Activated effector memory CD4-positive, alpha-beta T cell treated with anti-CD3 and anti-CD28 coated beads, Interleukin-2, amount 50 U/mL, for 16 hours (primary cell): ENCODE measurements at places on chromosomes 16 and 17.

- DNase-seq: no peak
Observed at GRCh38 chr16:51922476-51922875, 624.5 kb downstream of the TOX3 start.

DNA sequence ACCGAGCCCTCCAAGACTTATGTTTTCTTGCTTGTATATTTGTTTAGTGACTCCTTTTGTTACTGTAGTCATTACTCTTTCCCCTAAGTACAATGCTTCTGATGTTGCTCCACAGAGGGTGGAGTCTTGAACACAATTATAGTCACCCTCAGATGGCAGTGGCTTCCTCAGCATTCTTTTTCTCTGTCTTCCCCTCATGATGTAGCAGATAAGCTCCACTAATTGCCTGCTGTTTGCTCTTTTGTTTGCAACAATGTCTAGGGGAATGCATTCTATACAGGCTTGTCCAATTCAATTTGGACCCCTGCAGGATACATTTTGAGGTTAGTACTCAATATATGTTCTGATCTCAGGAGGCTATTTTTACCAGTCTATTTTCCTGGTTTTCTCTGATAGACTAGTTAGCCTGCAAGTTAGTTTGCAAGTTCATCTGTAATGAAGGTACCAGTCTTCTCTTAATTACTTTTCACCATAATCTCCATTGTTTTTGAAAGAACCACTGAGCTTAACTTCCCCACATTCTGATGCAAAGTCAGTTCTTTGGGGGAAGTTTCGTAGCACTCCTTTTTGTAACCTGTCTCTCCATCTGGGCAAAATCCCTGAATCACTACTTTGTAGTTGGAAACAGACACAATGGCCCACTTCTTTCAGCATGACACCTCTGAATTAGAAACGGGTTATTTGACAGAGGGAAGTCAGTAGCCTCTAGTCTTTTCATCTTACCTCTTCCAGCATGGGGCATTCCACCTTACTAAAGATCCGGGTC lies 1509.2 kb downstream of the CDH11 start:
- DNase-seq: no peak

DNA sequence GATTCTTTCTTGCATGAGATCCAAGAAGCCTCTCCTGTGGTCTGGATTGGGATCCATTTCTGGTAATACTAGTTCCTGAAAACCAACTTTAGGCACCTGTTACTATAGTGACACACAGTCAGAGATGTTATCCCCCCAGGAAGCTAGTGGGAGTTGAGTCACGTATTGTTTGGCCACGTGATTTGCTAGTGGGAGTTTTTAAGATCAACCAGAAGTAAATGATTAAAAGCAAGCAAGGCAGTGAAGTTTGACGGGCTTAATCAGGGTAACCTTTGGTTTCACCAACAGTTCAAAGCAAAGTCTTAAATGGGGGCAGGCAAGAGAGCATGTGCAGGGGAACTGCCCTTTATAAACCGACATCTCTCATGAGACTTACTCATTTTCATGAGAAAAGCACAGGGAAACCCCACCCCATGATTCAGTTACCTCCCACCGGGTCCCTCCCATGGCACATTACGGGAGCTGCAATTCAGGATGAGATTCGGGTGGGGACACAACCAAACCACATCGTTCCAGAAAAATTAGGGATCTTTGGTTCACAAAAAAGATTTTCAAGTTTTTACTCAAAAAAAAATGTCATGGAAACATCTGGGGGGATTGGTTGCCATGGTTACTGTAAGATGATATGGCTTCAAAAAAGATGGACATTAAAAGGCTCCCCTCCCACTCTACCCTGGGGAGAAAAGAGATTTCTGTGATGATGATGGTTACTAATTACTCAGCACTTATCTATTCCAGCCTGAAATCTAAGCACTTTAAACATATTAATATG lies 483.1 kb upstream of the ERCC4 start:
- DNase-seq: no peak

- DNase-seq: no peak
Observed at GRCh38 chr16:104355-104754, 26.3 kb downstream of the MPG start.

DNA sequence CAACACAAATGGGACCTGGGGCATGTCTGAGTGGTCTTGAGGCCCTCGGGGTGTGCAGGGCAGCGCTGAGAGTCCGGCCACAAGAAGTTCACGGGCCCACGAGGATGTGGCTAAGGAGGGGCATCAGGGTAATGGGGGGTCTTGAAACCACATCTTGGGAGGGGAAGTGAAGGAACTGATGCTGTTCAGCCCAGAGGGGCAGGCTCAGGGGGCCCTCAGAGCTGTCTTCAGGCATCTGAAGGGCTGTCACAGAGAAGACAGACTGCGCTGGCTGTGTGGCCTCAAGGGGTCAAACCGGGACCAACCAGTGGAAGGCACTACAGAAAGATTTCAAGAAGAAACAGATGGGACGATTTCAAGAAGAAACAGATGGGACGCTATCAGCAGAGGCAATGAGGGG lies 45.1 kb downstream of the ZNF423 start:
- no peak for DNase-seq

- DNase-seq: no peak
Observed at GRCh38 chr17:68675723-68676122, 74.6 kb upstream of the FAM20A start.

GRCh38 chr17:67216578-67217320 lies 28.2 kb downstream of the HELZ start:
- DNase-seq: no peak

DNA sequence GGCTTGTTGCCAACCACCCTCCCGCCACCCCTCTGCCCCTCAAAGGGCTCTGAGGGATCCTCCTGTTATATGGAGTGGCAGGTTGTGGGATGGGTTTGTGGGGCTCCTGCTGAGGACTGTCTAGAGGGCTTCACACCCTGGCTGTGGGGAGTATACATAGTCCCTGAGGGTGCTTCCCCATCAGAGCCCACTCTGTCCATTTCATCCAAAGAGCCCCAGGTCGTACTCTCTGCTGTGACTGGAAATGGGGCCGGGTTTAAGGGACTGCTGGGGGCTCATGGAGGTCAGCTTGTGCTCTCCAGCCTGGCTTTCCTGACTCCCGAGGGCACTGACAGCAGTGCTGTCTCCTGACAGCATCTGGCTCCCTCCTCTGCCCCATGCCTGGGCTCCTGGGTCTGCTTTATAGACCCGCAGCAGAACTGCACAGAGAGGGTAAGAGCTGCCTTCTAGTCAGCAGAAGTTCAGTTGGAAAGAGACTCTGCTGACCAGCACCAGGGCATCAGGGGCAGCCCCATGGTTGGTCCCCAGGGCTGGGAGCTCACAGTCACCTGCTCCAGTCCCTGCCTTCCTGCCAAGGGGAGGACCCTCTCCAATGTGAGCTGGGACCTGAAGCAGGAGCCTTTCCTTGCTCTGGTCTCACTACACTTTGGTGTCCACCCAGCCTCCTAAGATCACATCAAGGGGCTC lies 17.8 kb upstream of the TNS4 start:
- DNase-seq: peak; percentile 61

DNA sequence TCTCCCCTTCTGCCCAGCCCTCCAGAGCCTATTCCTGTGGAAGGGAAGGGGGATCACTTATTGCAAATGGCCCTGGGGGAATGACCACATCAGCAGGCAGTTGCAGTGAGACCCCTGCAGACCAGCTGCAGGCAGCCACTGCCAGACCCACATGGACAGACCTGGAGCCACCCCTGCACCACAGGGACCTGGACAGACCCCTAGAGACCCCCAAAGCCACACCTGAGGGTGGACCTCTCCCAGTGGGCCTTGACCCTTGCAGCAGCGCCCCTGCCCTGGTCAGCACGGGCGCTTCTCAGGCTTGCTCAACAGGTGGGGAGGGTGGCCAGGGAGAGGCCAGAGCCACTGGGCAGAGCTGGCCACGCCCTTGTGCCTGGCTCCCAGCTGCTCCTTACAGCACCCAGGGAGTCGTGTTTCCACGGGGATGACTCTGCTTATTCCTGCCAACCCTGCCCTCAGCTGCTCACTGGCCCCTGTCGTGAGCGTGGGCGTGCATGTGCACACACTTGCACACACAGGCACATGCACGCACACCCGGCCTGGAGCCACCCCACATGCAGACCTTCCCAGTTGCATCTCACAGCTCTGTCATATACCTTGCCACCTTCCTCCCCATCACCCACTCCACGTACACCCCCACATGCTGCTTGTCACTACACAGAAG lies 1.3 kb upstream of the SCN4A start:
- DNase-seq: no peak

DNA sequence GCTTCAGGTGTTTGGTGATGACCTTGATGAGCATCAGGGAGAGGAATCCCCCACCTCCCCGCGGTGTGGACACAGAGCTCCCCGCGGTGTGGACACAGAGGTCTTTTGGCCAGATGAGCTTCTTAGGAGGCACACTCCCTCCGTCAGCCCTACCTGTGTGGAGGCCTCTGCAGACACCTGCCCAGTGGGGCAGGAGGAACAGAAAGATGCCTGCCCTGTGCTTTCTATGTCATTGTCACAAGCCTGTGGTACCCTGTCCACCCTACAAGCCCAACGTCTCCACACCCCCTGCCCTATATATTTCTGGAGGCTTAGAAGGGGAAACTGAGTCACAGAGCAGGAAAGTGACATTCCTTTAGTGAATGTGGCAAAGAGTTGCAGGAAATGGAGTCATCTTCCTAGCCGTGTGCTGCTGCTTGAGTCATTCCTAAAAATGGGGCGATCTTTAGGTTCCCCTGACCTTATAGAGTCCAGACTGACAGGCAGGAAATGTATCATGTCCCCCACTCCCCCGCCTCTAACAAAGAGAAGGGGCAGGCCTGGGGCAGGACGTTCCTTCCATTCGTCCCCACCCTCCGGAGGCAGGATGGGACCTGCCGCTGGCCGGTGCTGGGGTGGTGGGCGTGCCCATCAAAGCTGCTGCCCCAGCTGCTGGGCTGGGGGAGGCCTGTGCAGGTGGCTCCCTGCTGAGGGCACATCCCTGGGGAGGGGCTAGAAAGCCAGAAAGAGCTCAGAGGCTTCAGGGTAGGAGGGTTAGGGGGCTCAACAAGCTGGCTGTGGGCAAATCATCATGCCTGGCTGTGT lies 1.0 kb upstream of the C16orf74 start:
- no peak for DNase-seq

- DNase-seq: no peak
Observed at GRCh38 chr17:39549747-39550573, 57.8 kb downstream of the NEUROD2 start.

- no peak for DNase-seq
Observed at GRCh38 chr17:28515518-28515917, 9.4 kb downstream of the FOXN1 start.

DNA sequence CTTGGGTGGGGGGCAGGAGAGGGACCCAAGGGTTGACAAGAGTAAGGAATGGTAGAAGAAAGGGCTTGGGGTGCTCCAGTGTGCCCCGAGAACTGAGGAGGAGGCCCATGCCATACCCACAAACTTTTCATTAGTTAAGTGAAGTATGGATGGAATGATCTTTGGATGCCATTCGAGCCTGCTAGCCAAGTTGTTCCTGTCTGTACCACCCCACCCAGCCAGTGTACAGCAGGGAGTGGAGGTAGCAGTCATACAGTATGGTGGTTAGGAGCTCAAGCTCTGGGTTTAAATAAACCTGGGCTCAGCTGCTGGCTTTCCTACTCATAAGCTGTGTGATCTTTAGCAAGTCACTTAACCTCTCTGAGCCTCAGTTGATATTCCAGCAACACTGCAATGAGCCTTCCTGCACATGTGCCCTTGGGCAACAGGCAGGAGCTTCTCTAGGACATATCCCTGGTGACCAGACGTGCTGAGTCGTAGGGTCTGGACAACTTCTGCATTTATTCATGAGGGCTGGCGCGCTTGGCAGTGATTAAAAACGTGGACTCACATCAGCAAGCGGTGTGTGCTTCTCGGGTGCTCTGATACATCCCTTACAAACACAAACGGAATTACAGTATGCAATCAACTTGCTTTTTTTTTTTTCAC lies 22.9 kb downstream of the ITPRIPL2 start:
- DNase-seq: no peak

- DNase-seq: no peak
Observed at GRCh38 chr16:81703177-81704155, 75.6 kb upstream of the PLCG2 start.

DNA sequence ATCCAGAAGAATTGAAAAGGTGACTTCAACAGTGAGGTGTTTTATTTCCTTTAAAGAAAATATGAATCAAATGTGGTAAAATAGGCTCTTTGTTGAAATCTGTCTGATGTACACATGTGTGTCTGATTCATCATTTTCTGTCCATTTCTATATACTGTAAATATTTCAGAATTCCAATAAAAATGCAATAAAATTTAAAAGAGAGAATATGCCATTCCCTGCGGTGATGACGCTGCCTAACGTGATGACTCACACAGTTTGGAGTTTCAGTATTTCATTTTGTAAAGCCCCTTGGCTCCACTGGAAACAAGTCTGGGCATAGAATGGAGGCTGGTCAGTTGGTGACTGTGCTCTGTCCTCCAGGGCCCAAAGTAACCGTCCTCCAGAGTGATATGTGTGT lies 482.5 kb upstream of the CDH5 start:
- DNase-seq: no peak

DNA sequence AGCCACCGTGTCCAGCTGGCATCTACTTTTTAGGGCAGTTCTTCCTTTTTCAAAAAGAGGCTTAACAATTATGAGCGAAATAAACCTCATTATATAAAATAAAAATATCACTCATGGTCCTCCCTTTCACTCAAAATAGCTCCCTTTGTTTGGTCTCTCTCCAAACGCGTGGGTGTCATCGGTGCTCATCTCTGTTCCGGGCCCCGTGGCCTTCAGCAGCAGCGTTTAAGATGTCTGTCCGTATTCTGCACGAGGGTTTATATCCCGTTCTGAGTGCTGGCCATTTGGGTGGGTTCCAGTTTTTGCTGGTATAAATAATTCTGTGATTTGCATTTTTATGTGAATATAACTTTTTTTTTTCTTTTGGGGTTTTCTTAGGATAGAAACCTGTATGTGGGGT lies 33.4 kb downstream of the PRMT7 start:
- no peak for DNase-seq

- DNase-seq: peak; percentile 92
Observed at GRCh38 chr17:1487939-1488825, 4.3 kb downstream of the MYO1C start.

- DNase-seq: no peak
Observed at GRCh38 chr17:78210111-78210510, 3.9 kb upstream of the BIRC5 start.

- DNase-seq: peak; percentile 37
Observed at GRCh38 chr16:48395375-48395774, 10.2 kb upstream of the SIAH1 start.

- DNase-seq: no peak
Observed at GRCh38 chr17:2207815-2208515, 95.6 kb downstream of the SMG6 start.

DNA sequence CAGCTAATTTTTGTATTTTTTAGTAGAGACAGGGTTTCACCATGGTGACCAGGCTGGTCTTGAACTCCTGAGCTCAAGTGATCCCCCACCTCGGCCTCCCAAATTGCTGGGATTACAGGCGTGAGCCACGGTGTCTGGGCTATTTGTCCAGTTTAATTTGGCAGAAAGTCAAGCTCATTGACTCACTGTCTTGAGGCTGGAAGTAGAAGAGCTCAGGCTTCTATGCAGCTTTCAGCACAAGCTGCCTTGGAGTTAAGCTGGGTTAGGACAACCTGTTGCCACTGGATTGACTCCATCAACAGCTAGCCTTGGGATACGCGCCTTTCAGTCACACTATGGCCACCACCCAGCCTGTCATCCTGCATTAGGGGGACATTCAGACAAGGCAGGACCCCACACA lies 76.2 kb upstream of the DNAH17 start:
- no peak for DNase-seq
